Thoracic aorta (tissue), 2 donors: ENCODE measurements at places on chromosomes 12 and 14. TPM values are rescaled to one million over a fixed set of nuclear protein-coding genes. Genes with fewer than 3 reads are reported as not detected.

DNA sequence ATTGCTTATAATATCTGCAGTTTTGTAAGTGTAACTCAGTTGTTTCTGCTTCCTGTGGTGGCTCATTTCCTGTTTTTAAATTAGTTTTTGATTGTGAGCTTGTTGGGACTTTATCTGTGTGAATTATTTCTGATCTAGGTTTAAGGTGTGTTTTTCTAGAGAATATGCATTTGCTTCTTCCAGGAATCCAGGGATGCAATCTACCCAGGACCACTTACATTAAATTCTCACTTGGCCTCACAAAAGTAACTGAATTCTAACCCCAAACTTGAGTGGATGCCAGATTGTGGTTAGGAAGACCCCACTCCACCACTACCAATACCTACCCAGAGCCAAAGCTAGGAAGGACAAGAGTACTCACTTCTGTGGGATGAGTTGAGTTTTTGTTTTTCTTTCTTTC lies 11.9 kb downstream of the STYX start:
- DNase-seq, result no peak

- no peak for DNase-seq
Observed at GRCh38 chr12:89225808-89226411, 126.4 kb downstream of the DUSP6 start.

DNA sequence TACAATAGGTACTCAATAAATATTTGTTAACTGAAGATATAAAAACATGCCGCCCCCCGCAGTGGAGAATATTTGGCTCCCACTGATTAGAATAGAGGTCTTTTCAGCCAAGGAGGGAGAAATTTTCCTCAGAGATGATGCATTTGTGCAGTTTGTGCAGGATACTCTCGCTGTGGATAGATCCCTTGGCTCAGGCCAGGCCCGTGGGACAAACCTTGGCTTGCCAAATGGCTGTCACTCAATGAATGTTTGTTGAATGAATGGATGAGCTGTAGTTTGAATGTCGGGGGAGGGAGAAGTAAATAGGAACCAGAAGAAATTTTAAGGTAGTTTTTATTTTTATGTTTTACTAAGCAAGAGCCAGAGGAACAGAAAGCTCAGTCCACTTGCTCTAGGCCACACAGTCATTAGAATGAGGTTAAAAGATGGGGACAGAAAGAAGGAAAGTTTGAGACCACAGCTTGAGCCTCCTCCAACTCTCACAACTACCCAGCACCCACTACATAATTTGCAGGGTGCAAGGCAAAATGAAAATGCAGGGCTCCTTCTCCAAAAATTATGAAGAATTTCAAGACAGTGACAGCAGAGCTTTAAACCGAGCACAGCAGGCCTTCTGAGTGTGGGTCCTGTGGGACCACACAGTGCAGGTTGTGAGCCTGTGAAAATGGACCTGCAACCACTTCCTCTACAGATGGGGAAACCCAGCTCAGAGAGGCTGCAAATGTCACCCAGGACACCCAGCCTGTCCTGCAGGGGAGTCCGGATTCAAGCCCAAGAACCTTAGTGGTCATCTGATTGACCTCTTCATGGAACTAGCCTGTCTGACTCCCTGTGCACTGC lies 51.4 kb downstream of the WSCD2 start:
- DNase-seq, result no peak

- no peak for DNase-seq
Observed at GRCh38 chr14:77469067-77469505, 11.2 kb downstream of the AHSA1 start.

GRCh38 chr12:41361738-41362137 lies 173.6 kb downstream of the PDZRN4 start:
- DNase-seq, result no peak

- DNase-seq, result no peak
Observed at GRCh38 chr14:32897698-32898064, 41.0 kb upstream of the NPAS3 start.

GRCh38 chr12:105946493-105946901 lies 192.3 kb downstream of the NUAK1 start:
- no peak for DNase-seq

DNA sequence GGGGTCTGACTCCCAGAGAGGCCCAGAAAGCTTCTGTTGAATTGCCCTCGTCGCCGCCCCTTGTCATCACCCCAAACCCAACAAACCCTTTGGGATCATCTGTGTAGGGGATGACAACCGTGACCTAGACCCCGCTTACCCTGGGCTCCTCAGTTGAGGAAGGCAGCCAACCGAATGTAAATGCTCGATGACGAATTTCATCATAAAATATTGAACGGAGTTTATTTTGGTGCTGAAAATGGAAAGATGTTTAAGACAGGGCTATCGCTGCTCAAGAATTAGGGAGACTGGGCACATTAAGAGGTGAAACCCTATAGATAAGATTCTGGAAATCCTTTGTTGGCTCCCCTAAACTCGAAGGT lies 512 bp downstream of the ACTR10 start:
- no peak for DNase-seq

GRCh38 chr12:60078026-60078425 lies 482.2 kb downstream of the SLC16A7 start:
- no peak for DNase-seq

DNA sequence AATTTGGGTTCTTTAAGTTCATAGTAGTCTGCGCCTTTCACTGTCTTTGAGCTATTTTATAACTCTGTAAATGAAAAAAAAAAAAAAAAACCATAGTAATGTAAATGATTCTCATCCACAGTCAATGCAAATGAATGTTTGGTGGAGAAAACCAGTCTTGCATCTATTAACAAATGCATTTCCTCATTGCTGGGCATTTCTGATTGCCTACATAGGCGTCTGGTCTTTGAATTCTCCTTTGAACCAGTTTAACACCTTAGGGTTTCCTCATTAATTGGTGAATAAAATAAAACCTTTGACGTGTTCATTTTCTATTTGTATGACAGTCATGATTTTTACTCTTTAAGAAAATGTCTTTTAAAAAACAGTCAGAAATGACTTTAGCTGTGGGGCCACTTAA lies 114.8 kb downstream of the C12orf75 start:
- no peak for DNase-seq

- no peak for DNase-seq
Observed at GRCh38 chr12:32437095-32437515, 37.7 kb downstream of the FGD4 start.

DNA sequence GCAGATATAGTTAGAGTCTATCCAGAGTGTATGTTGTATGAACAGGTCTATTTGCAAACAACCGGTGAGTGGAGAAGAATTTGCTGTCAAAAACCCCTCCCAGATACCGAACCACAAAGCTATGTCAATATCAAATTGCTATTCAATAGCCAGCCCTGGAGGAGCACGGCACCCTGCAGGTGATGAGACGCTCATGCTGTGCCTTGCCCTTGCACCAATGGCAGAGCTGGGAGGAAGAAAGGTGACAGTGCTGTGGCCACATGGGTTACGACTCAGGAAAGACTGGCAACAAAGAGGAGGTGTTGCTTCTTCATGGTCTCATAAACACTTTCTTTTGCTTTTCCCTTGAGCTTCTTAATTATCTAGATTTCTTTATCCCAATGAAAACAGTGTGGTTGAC lies 55.7 kb downstream of the PAX9 start:
- DNase-seq, result no peak

DNA sequence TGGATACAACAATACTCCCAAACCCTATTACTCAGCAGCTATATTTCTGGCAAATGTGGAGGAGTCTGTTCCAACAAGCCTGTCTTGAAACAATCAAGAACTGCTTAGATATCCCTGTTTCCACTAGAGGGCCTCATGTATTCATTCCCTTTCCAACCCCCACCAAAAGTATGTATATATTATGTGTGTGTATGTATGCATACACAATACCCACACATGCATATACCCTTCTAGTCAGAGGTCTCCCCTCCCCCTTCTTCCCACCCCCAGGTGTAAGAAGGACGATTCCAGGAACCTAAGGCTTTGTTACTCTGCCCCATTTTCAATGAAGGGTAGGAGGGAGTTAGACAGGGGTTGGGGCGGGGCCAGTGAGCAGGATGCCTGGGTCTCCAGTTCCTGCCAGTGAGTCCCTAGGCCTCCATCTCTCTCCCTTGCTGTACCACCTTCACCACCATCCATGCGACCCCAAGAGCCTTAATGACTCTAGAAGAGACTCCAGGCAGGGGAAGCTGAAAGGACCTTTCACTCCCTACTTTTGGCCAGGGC lies at the start of gene DGKA:
TSS of gene DGKA (plus strand) at position 392 of the 546 bp plus-strand sequence. CDS start 5,342 bp downstream, outside the sequence.
- DNase-seq, result no peak

DNA sequence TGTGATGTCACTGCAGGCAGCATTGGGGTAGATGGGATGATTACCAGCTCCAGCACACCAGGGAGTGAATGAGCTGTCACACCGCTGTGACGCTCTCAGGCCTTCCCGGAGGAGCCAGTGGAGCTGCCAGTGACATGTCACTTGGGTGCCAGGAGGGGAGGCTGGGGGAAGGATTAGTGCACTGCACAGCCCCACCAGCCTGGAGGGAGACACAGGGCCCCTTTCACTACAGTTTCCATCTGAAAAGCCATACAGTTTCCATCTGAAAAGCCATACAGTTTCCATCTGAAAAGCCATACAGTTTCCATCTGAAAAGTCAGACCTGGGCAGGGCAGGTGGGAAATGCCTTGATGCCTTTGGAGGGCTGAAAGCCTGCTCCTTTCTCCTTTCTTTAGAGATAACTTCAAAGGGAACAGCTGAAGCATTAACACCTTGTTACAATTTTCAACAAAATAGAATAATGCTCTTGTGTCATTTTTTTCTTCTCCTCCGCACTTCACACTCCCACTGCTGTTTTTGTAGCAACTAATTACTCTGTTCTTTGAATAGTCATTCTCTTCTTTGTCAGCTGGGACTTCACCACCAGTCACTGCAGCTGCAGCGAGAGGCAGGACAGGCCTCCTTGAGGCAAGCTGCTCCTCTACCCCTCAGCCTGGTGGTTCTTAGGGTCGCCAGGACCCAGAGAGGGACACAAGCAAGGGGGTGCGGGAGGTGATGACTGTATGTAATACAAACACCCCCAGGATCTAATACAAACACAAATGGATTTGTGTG lies 256.9 kb upstream of the RGS6 start:
- DNase-seq, result no peak

GRCh38 chr12:7806863-7807487 lies 17.8 kb downstream of the NANOG start:
- DNase-seq, result no peak

DNA sequence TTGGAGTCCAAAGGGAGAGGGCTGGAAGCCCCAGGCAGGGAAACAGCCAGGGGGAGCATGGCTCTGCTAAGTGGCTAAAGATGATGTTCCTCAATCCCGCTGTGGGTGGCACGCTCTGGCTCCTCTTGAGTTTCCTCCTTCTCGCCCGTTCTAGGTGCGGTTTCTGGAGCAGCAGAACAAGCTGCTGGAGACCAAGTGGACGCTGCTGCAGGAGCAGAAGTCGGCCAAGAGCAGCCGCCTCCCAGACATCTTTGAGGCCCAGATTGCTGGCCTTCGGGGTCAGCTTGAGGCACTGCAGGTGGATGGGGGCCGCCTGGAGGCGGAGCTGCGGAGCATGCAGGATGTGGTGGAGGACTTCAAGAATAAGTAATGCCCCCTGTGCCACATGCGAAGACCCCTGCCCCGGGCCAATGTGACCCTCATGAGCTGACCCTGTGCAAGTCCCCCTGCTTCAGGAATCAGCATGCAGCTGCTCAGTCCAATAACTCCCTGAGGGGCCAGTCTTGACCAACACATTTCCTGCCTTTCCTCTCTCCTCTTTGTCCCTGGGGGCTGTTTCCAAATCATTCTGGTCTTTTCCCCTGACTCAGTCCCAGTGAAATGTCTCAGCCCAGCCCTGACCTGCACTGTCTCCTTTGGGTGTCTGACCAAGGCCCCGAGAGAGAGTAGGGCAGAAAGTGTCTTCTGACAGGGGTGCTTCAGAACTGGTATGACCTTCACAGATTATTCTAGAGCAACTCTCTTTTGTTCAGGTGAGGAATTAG lies 2.1 kb downstream of the KRT7 start:
- no peak for DNase-seq

- no peak for DNase-seq
Observed at GRCh38 chr12:7162691-7163114, 26.8 kb upstream of the PEX5 start.

DAO gene
- total RNA-seq, result not detected

TRHDE gene
- total RNA-seq, result 3.7 TPM

LRRC10 gene
- total RNA-seq, result not detected

MANSC4 gene
- not detected for total RNA-seq

NKX2-8 gene
- total RNA-seq, result not detected

CNPY2 gene
- total RNA-seq, result 85.1 TPM
